ENCODE measurements at places on chromosomes 11 and 22. TPM values are rescaled to one million over a fixed set of nuclear protein-coding genes. Genes with fewer than 3 reads are reported as not detected.

DNA sequence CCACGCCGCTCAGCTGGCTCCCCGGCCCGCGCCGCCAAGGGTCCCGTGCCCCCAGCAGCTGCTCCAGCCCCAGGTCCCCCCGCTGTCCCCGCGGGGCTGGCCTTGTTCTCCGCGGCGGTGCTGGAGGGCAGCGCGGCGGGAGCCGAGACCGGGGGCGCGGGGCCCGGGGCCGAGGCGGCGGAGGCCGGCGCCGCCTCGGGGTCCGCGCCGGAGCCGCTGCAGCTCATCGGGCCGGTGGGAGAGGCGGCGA is 128 bp downstream of the TAF10 start:
- DNase-seq, result no peak

- DNase-seq, result no peak
Observed at GRCh38 chr11:133181066-133181465, 351.2 kb downstream of the OPCML start.

DNA sequence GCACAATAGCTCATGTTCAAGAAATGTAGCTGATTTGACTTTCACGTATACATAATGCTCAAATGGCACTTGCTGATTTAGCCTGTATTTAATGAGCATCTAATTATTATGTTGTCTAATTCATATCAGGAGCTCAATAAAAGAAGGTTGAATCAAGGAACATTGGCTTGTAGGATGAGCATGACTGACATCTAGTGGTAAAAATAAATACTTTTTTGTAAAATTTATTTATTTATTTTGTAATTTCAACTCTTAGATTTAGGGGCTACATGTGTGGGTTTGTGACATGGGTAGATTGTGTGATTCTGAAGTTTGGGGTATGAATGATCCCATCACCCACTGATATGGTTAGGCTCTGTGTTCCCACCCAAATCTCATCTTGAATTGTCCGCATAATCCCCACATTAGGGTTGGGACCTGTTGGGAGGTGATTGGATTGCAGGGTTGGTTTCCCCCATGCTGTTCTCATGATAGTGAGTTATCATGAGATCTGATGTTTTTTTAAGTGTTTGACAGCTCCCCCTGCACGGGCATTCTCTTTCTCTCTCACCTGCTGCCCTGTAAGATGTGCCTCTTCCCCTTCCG is 1.7 kb upstream of the OR52E5 start:
- peak; percentile 36 for DNase-seq

OR52A1 gene
- polyA plus RNA-seq, result 0.82 TPM

SHANK2 gene
- 16.7 TPM for polyA plus RNA-seq

CCDC157 gene
- 3.7 TPM for polyA plus RNA-seq
